ENCODE measurements at places on chromosomes 4 and X.

- DNase-seq = no peak
Measured at GRCh38 chrX:41259516-41259915, 74.4 kb upstream of the DDX3X start.

DNA sequence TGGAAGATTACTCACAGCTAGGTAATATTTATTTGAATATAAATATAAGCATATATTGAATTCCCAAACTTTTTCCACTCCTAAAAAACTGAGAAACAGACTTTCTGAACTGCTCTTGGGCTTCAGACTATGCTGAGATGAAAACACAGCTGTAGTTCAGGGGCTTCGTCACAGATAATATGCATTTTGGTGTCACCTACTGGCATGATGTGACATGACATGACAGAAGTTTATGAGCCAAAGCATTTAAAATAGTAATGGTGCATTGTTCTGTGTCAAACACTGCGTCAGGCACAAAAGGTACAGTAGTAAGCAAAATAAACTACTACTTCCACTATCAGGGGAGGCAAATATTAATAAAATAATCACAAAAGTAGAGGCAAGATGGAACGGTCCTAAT lies 171.3 kb downstream of the BTC start:
- DNase-seq = no peak

GRCh38 chr4:7968262-7968896 lies 28.7 kb upstream of the AFAP1 start:
- no peak for DNase-seq

- no peak for DNase-seq
Measured at GRCh38 chrX:112668476-112669409, 11.0 kb downstream of the LHFPL1 start.

DNA sequence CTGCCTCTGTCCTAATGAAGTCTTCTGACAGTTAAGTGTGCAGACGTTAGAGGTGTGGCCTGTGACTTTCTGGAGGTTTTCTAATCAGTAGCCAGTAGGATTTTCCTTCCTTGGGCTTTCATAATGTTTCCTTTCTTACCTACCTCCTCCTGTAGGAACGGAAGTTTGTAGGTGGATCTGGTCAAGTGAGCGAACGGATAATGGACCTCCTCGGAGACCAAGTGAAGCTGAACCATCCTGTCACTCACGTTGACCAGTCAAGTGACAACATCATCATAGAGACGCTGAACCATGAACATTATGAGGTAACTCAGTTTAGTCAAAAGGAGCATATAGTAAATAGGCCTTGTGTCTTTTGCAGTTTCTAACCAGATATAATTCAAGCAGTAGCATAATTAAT lies 75.0 kb downstream of the MAOA start:
- DNase-seq = no peak

DNA sequence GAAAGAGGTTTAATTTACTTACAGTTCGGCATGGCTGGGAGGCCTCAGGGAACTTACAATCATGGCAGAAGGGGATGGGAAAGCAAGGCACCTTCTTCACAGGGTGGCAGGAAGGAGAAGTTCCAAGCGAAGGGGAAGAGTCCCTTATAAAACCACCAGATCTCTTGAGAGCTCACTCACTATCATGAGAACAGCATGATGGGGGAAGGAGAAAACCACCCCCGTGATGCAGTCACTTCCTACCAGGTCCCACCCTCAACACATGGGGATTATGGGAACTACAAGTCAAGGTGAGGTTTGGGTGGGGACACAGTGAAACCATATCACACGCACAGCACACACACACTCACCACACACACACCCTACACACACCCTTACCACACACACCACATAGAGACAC lies 104.3 kb downstream of the DCTD start:
- no peak for DNase-seq

All from stimulated activated CD8-positive, alpha-beta memory T cell treated with anti-CD3 and anti-CD28 coated beads, Interleukin-12 subunit alpha, Interleukin-12 subunit beta, amount 100 ng/mL, for 4 hours (primary cell).